ENCODE measurements at places on chromosomes 6 and 20.

DNA sequence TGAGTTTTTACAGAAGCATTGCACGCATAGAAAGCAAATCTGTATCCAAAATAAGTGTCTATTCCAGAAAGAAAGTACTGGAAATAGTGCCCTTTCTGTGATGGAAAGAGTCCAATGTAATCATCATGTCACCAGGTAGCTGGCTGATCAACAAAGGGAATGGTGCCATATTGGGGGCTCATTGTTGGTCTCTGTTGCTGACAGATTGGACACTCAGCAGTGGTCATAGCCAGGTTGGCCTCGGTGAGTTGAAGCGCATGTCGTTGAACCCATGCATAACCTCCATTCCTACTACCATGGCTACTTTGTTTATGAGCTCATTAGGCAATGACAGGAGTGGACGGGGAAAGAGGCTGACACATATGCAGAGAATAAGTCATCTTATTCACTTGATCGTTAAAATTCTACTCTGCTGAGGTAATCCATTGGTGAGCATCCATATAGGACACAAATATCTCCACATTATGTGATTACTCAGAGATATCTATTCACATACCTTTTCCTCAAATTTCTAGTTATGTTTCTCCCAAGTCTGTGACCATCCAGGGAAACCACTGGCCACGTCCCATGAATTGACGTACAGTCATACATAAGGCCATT lies 560.5 kb downstream of the HAO1 start:
- DNase-seq, result no peak

GRCh38 chr6:14784596-14785492 lies 461.0 kb upstream of the JARID2 start:
- DNase-seq, result no peak

DNA sequence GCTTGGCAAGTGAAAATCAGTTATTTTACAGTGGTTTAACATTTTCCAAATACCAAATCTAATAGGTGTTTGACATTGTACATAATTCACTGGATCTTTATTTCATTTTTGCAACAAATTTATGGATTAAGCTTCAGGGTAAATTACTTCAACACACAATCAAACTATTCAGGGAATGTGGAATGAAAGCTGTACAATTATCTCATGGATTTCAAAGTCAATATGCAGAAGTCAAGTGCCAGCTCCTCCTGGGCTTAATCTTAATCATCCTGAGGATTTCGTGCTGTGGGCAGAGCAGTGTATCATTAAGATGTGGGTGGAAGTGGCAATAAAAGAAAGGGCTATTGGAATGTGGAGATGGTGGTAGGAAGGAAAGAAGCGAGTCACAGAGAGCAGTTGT lies 548.8 kb downstream of the COL12A1 start:
- no peak for DNase-seq

- no peak for DNase-seq
Measured at GRCh38 chr20:6079016-6079415, 25.2 kb upstream of the LRRN4 start.

GRCh38 chr6:43768983-43769525 lies 957 bp upstream of the VEGFA start:
- peak; percentile 37 for DNase-seq

DNA sequence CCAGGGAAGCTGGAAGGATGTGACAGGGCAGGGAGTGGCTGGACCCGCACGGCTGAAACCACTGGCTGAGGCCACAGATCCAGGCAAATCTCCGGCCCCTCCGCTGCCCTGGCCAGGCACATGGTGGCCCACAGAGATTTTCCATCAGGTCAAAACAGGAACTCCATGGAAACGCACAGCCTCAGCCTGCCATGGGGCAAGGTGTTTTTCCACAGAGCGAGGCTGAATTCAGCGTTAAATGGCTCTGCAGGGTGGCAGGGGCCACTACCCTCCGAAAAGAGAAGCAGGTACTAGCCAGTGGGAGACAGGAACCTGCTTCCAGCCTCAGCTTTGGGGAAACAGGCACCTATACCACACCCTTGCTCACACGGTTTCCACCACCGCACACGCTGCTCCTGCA lies 53.1 kb downstream of the PREX1 start:
- no peak for DNase-seq

DNA sequence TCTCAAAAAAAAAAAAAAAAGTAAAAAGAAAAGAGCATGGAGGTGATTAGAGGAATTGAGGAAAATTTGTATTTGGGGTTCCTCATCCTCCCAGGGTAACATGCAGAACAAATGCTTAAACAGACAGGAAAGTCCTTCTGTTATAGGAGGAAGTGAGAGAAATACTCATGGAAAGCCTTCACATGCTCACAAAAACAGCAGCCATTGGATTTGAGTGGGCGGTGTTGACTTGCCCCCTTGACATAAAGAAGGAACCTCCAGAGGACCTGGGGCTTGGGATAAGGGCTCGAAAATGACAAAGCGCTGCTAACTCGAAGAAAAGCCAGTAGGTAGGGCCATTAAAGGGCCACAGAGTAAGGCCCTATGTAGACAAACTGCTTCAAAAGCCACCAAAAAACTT lies 17.5 kb upstream of the SAMHD1 start:
- DNase-seq, result no peak

DNA sequence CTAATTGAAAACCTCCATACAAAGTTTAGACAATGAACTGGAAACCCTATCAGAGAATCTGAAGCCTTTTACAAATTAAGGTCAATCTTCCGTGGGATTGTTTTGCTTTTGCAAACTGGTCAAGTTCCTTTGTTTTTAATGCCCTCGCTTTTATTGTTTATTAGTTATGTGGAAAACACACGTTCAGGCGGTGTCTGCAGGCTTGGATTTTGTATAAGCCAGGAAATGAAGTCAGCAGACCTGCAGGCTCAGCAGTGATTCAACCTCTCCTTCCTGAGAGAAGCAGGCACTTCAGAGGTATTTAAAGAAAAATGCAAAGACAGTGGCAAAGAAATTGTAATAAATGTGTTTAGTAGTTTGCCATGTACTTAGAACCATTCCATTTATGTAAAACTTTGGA lies 103.4 kb upstream of the PDE10A start:
- no peak for DNase-seq

GRCh38 chr6:129203190-129203900 lies 320.4 kb downstream of the LAMA2 start:
- DNase-seq, result no peak

DNA sequence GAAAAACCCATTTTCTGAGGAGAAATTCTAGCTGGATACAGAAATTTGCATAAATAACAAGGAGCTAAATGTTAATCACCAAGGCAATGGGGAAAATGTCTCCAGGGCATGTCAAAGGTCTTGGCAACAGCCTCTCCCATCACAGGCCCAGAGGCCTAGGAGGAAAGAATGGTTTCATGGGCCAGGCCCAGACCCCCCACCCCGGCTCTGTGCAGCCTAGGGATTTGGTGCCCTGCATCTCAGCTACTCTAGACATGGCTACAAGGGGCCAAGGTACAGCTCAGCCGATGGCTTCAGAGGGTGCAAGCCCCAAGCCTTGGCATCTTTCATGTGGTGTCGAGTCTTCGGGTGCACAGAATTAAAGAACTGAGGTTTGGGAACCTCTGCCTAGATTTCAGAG lies 321.2 kb upstream of the ID4 start:
- no peak for DNase-seq

DNA sequence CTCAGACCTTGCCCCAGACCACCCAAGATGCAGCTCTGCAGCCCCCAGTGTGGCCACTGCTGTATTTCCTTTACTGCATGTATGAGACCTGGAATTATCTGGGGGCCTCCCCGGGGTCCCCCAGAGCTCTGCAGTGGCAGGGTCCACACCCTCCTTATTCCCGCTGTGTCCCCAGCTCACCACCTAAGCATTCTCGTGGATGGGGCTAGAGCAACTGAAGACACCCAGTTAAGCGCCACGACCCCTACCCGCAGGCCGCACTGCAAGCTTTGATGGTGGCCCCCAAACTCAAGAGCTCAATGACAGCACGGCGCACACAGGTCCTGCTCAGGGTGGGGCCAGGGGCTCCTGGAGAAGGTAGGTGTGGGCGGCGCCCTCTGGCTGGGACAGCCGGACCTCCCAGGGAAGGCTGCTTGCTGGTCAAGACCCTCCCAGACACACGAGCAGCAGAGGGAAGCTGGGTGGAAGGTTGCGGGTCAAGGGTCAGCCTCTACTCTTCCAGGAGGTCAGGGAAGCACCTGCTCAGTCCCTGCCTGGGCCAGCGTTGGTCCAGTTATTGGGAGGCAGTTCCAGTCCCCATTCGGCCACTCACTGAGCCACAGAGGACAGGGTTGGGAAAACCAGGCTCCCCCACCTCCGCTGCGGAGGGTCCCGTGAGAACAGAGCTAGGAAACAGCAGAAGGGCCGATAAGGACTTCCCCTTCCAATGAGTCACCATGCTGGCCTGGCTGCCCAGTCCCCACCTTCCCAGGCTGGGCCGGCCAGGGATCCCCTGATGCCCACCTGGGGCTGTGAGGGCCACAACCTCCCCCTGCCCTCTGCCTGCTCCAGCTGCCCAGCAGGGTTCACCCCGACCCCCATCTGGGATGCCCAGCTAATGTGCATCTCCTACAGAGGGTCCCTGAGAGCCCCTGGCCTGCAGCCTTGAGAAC lies 2.9 kb downstream of the LAMA5 start:
- peak; percentile 10 for DNase-seq

DNA sequence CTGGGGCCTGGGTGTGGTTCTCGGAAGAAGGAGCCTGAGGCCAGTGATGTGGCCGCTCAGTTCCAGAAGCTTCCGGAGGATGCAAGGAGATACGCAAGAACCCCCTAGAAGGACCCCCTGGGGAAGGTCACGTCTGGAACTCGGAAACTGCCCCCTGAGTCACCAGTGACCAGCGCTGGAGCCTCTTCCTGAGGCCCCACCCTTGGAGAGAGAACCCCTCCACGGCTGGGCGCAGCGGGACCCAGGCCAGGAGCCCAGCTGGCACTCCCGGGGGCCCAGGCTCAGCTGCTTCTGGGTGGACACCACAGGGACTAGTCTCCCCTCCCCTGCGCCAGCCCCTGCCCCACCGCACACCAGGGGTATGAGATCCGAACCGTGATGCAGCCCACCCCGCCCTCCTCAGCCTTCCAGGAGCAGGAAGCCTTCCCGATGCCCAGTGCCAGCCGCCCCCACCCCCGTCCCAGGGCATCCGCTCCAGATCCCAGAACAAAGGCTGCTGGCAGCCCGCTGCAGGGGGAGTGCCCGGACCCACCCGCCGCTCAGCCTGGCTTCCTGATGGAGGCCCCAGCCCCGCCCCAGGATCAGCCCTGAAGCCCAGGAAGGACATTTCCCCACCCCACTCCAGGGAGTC lies 7.5 kb downstream of the LAMA5 start:
- DNase-seq, result peak; percentile 23

All from body of pancreas (tissue), 4 donors.